ENCODE measurements at places on chromosomes 16 and 17.
A peak's percentile ranks its signal among the peaks of the same experiment; 100 is the strongest.

GRCh38 chr16:89024546-89025060 lies 47.6 kb upstream of the CBFA2T3 start:
- DNase-seq: no peak

DNA sequence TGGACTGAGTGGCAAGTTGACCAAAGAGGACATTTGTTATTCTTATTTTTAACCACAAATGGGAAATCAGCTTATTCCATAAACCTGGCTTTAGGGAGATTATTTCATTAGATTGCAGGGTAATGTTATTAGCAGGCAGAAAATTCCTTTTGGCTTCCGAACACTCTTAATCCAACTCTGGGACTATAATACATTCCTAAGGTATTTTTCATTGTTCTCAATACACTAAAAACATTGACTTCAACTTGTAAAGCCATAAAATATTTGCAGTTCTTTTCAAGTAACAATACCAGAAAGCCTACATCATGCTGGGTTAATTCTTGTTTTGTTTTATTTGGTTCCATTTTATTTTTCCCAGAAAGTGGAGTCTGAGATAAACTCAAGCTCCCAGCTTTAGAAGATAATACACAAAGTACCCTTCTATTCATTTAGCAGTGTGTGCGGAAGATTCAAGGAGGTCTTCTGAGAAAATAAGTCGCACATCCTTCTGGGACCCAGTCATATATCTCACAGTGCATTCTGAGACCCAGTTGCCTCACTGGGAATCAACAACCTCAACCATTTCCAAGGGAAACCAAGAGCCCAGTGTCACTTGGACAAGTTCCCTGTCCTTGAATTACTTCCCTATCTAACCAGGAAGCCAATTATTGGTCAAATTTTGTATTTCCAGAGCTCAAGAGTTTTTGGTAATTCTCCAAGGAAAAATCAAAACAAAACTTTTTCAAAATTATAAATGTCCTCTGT lies 389.6 kb upstream of the DYNLRB2 start:
- DNase-seq: peak; percentile 46

GRCh38 chr17:41965694-41966462 lies 717 bp upstream of the CNP start:
- no peak for DNase-seq

GRCh38 chr17:72587773-72588511 lies 467.1 kb downstream of the SOX9 start:
- DNase-seq: no peak

DNA sequence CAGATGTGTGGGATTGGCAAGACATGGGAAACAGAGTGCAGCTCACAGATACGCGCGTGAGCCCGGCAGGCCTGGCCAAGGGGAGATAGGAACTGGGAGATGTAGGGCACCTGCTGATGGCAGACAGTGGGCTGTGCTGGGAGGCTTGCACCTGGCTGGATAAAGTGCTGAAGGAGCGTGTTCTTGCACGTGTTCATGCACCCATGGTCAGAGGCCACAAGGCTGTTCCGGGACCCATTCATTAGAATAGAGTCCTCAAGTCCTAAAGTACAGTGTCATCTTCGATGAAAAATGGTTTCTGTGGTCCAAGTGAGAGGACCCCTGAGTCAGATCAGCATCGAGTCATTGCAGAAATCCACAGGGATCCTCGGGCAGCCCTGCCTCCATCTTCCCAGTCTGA lies 236.4 kb downstream of the CCDC182 start:
- DNase-seq: no peak

DNA sequence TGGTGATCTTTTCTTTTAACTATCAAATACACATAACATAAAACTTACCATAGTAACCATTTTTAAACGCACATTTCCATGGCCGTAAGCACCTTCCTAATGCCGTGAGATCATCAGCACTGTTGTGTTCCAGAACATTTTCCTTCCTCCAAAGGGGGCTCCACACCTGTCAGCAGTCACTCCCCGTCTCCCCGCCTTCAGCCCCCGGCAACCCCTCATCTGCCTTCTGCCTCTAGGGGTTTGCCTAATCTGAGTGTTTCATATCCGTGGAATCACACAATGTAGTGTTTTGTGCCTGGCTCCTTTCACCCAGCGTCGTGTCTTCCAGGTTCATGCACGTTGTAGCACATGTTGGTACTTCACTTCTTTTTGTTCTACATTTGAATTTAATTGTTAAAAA lies 350.1 kb upstream of the TNRC6C start:
- DNase-seq: no peak

- no peak for DNase-seq
Observed at GRCh38 chr17:2854143-2855055, 58.2 kb downstream of the RAP1GAP2 start.

GRCh38 chr17:36500745-36501225 lies 14.3 kb downstream of the ZNHIT3 start:
- DNase-seq: no peak

DNA sequence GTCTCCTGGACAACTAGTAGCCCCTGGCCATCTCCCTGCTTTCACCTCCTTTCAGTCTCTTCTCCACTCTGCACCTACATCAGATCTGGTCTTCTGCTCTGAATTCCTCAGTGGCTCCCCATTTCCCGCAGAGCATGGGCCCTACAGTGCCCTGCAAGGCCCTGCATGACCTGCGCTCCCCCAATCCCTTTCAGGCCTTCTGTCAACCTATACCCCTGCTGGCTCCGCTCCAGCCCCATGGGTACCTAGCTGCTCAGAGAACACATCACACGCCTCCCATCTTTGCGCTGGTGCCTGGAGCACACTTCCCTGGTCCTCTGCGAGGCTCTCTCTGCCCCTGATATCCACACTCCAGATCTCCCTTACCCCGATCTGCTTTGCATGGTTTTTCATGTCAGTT lies 145.2 kb downstream of the KATNIP start:
- DNase-seq: no peak

All from GM04504 (cell line).